ENCODE measurements at places on chromosomes 12 and 14.

DNA sequence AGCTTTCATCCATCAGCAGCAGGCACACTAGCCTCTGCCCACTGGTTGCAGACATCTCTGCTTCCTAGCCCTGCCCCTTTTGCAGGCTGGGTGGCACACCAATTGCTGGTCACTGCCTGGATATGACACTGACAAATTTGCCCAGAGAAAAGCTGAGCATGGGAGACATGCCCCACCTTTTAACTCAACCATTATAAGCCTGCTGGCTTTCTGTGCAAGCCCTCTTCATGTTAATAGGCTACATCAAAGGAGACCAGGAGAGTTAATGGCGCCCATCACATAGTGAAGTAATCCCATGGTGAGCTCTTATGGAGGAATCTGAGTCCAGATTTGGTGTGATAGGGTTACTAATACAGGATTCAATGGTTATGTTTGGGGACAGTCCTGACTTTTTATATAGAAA is 139.2 kb downstream of the KICS2 start:
- no peak for DNase-seq

DNA sequence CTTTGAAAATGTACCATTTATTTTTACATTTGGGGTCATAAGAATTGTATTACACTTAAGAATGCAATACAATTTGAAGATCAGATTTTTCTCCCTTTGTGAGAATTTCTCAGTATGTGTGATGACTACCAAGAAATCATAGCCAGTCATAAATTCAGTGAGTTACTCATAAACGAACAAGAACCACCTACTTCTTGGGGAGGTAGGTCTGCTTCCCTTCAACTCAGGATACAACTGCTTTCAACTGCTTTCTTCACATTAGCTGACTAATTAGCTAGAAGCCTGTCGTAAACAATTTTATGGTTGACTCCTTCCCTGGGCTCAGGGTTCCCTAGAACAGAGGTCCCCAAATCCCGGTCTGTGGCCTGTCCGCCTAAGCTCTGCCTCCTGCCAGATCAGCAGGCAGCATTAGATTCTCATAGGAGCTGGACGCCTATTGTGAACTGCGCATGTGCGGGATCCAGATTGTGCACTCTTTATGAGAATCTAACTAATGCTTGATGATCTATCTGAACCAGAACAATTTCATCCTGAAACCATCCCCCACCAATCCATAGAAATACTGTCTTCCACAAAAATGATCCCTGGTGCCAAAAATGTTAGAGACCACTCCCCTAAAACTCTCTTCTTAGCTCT is 3.7 kb downstream of the ANG start:
- no peak for DNase-seq

DNA sequence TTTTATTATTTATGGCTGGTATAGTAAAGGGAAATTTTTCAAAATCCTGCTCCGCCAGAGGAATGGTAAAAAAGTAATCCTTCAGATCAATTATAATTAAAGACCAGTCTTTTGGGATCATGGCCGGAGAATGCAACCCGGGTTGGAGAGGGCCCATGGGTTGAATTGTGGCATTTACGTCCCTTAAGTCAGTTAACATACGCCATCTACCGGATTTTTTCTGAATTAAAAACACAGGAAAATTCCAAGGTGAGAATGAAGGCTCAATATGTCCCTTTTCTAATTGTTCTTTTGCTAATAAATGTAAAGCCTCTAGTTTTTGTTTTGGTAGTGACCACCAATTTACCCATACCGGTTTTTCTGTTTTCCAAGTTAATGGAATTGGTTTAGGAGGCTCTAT is 602.8 kb downstream of the ALG10 start:
- no peak for DNase-seq

GRCh38 chr14:22502007-22502406 is 87.0 kb downstream of the DAD1 start:
- no peak for DNase-seq

- DNase-seq, result no peak
Measured at GRCh38 chr14:55373784-55374705, 37.6 kb downstream of the ATG14 start.

- no peak for DNase-seq
Measured at GRCh38 chr12:122421187-122421820, 1.2 kb downstream of the CLIP1 start.

DNA sequence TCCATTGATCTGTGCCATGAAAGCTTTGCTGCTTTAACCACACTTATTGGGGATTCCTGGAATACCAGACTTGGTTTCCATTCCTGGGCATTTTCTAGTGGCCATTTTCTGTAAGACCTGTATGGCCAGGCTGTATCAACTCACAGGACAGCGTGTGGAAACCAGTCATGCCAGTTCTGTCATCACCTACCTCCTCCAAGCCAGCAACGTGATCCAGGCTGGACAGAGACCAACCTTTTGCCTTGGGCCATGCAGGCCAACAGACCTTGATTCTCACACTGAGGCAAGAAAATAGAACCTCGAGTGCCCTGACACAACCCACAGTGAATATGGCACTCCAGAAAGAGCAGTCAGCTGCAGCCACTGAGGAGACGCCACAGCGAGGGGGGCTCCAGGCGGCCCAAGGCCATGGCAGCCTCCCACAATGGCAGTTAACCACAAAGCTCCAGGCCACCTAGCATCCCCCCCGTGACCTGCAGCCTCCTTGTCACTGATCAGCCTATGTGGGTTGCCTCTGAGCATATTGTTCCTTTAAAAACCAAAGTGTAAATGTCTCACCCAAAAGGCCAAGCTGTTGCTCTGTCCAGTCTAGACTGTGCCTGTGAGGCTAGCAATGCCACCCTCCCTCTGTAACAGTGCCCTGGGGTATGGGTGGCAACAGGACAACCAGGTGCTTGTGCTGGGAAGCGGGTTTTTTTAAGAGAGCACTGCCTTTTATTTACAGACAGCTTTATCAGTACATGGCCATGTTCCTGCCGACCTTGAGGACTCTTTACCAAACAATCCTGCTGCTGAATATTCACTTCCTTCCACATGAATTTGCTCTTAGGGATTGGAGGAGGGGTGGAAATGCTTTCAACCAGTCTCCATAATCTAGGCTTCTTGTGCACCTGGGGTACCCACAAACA is 168.7 kb upstream of the HIF1A start:
- DNase-seq, result no peak

DNA sequence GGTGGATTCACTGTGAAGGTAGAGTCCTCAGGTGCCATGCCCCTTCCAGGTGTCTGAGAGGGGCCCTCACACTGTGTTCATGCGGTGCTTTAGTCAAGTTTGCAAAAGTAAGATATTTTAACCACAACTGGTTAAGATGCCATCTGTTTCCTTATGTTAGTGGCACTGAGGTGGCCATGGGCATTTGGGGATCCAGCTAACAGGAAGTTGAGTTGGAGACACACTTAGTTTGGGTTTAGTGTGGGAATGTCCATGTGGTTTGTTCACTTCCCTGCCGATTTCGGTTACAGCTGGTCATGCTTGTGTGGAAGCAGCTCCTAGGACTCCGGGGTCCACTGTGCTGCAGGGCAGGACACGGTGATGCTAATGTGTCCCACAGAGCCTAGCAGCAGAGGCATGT is 17.3 kb upstream of the ABHD12B start:
- DNase-seq, result no peak

DNA sequence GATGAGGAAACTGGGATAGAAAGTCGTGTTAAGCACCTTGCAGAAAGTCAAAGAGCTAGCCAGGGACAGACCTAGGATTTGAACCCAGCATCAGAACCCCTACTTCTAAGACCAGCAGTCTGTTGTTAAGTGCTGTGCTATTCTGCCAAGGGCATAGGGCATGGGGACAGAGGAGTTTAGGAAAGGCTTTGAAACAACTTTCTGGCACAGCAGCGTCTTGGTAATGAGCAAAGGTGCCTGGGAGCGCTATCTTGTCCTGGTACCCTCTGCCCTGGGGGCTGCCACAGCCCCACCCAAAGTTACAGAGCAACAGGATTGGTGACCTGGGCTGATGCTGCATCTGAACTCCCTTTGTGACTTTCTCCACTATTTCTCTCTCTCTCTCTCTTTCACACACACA is 1108.1 kb downstream of the BCL11B start:
- DNase-seq, result no peak

DNA sequence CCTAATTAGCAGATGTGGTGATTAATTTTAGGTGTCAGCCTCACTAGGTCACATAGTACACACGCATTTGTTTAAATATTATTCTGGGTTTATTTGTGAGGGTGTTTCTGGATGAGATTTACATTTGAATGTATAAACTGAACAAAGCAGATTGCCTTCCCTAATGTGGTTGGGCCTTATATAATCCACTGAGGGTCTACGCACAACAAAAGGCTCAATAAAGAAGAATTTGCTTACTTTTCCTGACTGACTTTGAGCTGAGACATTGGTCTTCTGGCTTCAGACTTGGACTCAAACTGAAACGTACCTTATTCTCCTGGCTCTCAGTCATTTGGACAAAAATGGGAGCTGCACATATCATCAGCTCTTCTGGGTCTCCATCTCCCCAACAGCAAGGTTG is 1132.3 kb upstream of the FLRT2 start:
- no peak for DNase-seq

- no peak for DNase-seq
Measured at GRCh38 chr12:47817272-47818006, 2.3 kb downstream of the HDAC7 start.

DNA sequence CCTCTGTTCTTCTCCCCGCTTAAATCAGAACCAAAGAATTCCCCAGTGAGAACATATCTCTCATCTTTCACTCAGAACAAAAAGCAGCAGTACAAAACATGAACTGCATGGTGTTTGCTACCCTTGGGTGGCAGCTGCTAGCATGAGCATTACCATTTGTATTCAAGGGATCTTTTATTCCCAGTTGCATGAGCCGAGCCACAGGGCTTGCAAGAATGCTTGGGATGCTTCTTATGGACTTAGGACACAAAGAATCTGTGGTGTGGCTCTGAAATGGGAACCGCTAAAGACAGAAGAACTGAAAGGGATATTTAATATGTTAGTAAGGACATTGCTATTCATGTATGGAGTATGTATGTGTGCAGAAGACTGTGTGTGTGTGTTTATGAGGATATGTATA is 190.6 kb downstream of the TMX1 start:
- DNase-seq, result no peak

- no peak for DNase-seq
Measured at GRCh38 chr14:40368314-40368713, 936.1 kb upstream of the FBXO33 start.

DNA sequence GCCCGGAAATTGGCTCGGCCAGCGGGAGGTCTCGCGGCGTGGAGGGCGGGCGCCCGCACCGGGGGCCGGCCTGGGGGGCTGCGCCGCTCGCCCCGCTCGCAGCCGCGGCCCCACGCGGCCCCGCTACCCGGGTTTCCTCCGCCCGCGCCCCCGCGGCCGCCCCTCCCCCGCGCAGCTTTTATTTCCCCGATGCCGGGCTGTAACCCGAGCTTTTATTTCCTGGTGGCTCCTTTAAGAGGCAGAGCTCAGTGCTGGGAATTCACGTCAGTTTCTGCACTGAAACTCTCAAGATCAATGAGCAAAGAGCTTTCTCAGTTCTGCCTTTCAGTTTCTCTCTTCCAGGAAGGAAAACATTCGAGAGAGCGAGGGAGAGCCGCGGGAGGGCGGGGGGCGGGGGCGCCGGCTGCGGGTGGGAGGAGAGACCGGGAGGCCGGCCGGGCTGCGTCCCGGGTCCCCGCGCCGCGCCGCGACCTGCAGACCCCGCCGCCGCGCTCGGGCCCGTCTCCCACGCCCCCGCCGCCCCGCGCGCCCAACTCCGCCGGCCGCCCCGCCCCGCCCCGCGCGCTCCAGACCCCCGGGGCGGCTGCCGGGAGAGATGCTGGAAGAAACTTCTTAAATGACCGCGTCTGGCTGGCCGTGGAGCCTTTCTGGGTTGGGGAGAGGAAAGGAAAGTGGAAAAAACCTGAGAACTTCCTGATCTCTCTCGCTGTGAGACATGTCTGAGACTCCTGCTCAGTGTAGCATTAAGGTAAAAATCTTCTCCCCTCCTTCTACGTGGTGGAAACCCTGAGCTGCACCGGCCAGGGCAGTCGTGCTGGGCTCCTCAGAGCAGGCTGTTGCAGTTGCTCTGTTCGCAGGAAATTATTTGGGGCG is at the start of gene ETV6:
ETV6 (plus strand) TSS at position 262 of the 873 bp plus-strand sequence; CDS start at position 716, 454 bp downstream.
- DNase-seq, result peak; percentile 61

GRCh38 chr12:47744005-47744651 is 14.6 kb downstream of the RAPGEF3 start:
- DNase-seq, result no peak

DNA sequence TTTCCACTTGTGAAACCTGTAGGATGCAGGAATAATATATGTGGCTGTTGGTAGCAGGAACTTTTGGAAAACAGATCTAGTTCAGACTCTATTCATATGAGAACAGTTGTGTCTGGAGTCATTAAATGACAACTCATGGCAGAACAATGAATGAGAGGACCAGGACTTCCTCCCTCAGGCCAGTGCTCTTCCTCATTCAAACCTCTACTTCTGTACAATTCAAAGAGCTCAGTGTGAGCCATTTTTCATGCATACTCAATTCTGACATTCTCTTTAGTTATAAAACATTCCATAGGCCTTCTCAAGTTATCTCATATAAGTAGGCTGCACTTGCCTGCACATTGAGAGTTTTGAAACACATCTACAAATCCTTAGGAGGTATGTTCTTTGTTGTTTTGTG is 1526.6 kb upstream of the FLRT2 start:
- DNase-seq, result no peak

DNA sequence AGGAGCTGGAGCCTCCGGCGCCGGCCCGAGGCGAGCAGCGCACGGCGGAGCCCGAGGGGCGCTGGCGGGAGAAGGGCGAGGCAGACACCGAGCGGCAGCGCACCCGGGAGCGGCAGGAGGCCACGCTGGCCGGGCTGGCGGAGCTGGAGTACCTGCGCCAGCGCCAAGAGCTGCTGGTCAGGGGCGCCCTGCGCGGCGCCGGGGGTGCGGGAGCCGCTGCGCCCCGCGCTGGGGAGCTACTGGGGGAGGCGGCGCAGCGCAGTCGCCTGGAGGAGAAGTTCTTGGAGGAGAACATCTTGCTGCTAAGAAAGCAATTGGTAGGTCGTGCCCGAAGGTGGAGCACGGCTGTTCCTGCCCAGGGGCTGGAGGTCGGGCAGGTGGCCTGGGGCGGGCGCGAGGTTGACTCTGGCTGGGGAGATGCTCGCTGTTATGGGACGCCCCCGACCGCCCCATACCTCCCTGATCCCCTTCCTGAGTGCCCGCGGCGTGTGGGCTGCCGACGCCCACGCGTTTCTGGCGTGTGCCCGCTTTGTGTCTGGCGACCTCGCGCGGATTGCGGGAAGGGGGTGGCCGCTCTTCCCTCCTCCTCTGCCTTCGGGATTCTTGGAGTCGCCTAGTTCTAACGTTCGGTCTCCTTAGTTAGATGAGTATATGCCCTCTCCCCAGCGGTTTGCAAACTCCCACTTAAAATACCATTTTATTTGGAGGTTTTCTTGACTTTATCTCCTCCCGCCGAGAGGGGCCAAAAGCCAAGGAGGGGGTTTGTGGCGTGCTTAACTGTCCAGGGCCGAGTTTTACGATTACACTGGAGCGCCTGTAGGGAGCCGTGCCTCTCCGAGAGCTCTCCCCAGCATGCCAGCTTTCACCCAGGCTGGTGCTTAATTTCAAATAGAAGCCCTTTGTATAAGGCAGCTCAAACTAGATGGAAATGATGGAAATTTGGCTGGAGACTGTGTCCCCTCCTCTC is 752 bp downstream of the DACT1 start:
- DNase-seq, result no peak

GRCh38 chr12:129997239-129997638 is 93.4 kb upstream of the TMEM132D start:
- DNase-seq, result no peak

- no peak for DNase-seq
Measured at GRCh38 chr12:121030576-121031212, 8.4 kb downstream of the OASL start.

GRCh38 chr14:37539992-37540391 is 55.1 kb downstream of the FOXA1 start:
- no peak for DNase-seq

All from epithelial cell of prostate (primary cell).